DMS53 (cell line): ENCODE measurements at places on chromosomes 13 and 19.

DNA sequence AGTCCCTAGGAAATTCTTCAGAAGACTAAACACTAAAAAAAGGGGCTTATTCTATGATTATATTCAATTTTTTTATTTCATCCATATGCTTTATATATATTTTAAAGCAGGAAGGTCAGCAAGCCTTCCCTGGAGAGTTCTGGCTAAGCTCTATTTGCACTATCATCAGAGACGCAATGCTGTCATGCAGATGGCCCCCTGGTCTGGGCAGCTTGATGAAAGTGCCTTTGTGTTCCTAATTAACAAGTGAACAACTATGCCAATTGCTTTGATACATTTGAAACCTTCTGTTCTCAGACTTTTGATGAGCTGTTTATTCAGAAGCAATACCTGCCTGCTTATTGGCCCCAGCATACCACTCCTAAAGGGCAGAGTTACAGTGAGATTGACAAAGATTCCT lies 1344.6 kb downstream of the OLFM4 start:
- no peak for DNase-seq

- peak; percentile 74 for DNase-seq
Measured at GRCh38 chr19:2055931-2056836, 5.1 kb upstream of the MKNK2 start.

- DNase-seq: peak; percentile 21
Measured at GRCh38 chr19:9836021-9836420, 903 bp downstream of the PIN1 start.

DNA sequence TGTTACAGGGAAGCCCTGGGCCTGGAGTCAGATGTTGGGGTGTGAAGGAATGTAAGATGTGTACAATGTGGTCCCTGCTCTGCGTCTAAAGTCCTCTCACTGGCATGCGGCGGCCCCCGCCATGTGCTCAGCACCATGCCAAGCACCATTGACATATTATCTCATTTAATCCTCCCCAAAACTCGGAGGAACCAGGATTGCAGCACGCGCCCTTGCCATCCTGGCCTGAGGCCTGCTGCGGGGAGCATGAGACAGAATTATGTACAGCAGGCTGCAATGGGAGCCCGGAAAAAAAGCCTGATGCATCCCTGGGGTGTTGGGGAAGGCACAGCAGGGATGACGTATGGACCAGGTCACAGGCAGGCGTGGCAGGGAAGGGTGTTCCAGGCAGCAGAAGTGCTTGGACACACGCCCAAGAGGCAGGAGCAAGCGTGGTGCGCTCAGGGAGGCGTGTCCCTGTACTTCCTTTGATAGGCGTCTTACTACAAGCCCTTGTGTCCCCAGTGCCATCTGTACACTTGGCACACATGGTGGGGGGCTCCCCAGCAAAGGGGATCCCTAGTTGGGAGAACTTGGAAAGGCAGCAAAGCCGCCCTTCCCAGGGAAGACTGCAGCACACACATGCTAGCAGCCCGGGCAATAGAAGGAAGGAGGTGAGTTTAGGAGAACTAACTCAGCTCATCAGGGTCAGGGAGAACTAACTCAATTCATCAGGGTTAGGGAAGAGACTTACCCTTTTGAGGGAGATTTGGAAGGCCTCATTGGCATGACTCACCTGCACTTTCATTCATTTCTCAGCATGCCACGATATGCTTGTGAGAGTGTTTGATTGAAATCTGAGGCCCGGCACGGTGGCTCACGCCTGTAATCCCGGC lies 3.4 kb downstream of the EVI5L start:
- DNase-seq: no peak

DNA sequence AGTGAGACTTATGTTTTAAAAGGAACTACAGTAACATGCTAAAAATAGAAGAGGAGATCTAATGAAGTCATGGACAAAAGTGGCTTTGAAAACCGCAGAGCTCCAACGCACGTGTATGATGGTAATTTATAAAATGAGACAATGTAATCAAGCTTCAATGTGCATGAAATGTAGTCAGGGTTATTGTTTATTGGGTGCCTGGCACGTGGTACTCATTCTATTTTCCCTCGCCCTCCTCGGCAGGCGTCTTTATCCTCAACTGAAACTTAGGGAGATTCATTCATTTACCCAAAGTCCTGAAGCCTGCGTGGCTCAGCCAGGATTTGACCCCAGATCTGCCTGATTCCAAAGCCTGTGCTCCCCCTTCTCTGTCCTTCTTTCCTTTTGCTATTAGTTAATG lies 79.8 kb downstream of the CHST8 start:
- DNase-seq: no peak

GRCh38 chr13:49586717-49587116 lies 1.4 kb upstream of the RCBTB1 start:
- DNase-seq: no peak

DNA sequence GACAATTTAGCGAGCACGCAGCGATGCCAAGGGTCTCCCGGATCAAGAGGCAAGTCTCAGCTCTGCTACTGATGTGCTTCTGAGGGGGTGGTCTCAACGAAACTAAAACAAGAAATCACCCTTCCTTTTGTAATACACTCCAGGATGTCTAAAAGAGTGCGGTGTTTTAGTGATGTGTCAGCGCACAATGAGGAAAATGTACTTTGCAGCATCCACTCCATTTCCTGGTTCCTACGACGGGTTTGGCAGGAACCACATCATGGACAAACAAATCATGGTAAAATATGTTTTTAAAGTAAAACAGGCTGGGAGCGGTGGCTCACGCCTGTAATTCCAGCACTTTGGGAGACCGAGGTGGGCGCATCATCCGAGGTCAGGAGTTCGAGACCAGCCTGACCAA lies 154.0 kb upstream of the TSC22D1 start:
- no peak for DNase-seq

DNA sequence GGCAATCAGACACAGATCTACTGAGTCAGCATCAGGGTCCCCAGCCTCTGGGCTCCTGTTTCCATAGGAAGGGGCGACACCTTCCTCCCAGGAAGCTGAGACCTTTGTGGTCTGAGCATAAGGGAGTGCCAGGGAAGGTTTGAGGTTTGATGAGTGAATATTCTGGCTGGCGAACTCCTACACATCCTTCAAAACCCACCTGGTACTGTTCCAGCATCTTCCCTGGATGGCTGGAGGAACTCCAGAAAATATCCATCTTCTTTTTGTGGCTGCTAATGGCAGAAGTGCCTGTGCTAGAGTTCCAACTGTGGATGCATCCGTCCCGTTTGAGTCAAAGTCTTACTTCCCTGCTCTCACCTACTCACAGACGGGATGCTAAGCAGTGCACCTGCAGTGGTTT lies 9.2 kb downstream of the INSL3 start:
- no peak for DNase-seq

GRCh38 chr19:55463583-55464031 lies 944 bp downstream of the C19orf85 start:
- DNase-seq: peak; percentile 24

- DNase-seq: no peak
Measured at GRCh38 chr13:105463011-105463501, 1072.4 kb downstream of the EFNB2 start.

- peak; percentile 90 for DNase-seq
Measured at GRCh38 chr19:3986260-3987041, 1.2 kb upstream of the EEF2 start.

DNA sequence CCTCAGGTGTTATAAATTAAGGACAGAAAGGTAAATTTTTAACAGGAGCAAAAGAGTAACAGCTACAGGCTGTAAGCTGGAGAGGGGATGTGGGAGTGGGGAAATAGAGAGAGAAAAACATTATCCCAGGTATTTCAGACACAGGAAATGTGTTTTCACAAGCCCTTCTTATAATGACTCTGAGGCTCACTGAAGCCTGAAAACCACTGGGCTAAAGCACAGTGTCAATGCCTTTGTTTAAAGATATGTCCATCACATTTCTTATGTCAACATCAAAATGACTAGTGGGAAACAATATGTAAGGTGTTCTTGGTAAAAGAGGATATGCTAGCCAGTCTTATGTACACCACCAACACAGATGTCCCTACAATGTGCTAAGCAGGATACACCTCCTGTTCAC lies 365.9 kb downstream of the FGF14 start:
- DNase-seq: peak; percentile 60

GRCh38 chr19:14672188-14672872 lies 2.3 kb downstream of the ADGRE3 start:
- no peak for DNase-seq

- no peak for DNase-seq
Measured at GRCh38 chr13:45353895-45354294, 12.9 kb upstream of the TPT1 start.

DNA sequence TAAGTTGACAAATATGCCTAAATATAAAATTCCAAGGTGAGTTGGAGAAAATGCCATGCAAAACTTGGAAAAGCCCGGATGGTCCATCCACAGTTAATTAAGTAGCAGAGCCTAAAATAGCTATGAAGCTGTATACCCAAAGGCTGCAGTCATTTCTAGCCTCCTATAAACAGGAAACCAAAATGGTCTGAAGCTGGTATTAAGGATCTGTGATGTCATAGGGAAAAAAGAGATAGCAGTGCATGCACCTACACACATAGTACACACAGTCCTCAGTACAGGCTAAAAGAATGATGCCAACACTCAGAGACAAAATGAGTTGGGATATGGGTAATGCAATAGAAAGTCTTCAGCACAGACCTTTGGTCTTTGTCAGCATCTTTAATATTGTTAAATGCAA lies 736.9 kb downstream of the EFNB2 start:
- no peak for DNase-seq

- no peak for DNase-seq
Measured at GRCh38 chr13:53343361-53343744, 314.7 kb downstream of the OLFM4 start.

DNA sequence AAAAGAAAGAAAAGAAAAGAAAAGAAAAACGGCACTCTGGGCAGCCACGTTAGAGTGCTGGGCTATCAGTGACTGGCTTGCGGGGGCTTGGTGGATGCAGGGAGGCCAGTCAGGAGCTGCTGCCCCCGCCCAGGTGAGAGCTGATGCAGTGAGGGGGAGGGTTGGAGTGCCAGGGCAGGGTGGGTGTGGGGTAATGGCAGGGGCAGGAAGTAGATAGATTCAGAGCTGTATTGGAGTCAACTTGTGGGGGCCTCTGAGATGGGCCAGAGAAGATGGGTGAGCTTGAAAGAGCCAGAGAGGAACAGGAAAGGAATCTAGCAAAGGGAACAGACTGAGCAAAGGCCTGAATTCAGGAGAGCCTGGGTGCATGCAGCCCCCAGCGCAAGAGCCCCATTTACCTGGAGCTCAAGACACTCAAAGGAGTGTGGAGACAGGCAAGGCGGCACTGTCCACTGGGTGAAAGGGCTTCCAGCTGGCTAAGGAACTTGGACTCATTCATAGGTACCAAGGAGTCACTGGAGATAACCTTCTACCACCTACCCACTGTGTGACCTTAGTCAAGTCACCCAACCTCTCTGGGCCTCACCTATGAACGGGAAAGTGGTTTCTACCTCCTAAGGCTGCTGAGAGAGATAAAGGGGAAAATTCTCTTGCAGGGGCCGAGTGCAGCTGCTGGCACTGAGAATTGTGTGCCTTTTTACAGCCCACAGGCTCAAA lies 20.2 kb downstream of the VSTM2B start:
- no peak for DNase-seq

DNA sequence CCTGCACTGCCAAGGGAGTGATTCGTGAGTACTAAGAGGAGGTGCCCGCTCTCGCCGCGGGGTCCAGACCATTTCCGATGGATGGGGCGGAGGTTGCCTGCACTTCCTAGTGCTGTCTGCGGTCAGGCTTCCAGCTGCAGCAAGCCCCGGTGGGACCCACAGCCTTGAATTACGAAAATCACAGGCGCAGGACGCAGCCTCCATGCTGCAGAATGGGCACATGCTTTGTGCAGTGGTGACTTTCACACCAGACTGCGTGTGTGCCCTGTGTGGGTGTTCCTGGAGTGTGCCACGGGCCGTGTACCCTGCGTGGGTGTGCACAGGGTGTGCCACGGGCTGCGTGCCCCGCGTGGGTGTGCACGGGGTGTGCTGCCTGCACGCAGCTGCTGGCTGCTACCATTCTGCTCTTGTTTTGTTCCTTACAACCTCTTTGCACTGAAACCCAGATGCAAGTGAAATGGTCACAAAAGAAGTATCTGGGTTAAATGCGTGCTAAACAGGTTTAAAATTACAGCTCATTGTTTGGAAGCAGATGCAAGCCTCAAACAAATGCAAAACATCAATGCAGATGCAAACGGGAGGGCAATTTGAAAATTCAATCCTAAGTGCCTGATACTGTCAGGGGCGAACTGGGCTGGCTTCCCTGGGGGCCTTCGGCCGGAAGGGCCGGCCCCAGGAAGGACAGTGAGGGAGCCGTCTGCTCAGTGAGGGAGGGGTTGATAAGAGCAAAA lies 221.2 kb upstream of the SOX1 start:
- no peak for DNase-seq

GRCh38 chr19:48742096-48742495 lies 1.7 kb upstream of the RASIP1 start:
- no peak for DNase-seq

- peak; percentile 81 for DNase-seq
Measured at GRCh38 chr19:8148410-8149260, 757 bp downstream of the FBN3 start.

DNA sequence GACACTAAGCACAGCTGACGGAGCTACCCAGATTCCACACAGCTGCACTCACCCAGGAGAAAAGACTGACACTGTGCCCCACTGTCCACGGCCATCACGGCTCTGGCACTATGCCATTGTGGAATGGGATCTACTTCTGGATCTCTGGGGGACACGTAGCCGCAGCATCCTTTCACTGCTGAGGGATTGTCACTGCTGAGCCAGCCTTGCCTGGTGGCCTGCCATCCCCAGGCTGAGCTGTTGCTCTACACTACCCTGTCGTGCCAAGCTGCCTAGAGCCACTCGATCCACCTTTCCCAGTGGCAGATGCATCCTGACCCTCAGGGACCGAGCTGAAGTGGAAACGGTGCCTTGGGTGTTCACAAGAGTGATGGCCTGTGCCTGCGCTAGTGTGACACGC lies 5.0 kb upstream of the LILRB5 start:
- no peak for DNase-seq

- no peak for DNase-seq
Measured at GRCh38 chr13:33348366-33348765, 62.8 kb upstream of the STARD13 start.

DNA sequence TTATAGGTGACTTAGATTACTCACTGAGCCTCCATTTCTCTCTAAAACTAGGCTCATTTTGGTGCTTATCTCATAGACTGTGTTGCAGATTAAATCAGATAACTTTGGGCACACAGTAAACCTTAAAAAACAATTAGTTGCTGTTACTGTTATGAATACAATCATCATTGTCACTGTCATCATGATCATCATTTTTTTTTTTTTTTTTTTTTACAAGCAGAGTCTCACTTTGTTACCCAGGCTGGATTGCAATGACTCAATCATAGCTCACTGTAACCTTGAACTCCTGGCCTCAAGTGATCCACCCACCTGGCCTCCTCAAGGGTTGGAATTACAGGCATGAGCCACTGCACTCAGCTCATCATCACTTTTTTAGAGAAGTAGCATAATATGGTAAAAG lies 60.0 kb downstream of the VWA8 start:
- DNase-seq: no peak
